ENCODE measurements at places on chromosomes 12 and 14.
A peak's percentile ranks its signal among the peaks of the same experiment; 100 is the strongest.

GRCh38 chr12:52070185-52070925, 577 bp downstream of the ATG101 start:
- no peak for DNase-seq

DNA sequence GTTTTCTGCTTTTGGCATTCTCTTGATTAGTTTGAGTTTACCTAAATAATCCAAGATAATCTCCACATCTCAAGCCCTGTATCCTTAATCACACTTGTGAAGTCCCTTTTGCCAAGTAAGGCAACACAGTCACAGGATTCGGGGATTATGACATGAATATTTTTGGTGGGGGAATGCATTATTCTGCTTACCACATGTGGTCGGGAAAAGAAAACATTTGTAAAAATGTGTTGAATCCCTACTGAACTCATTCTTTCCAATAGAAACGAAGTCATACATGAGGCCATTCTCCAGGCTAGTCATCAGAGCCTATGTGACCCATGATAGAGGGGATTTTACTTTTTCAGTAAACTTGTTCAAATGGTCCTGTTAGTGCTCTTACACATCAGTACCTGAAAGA, 58.5 kb upstream of the PRICKLE1 start:
- no peak for DNase-seq

DNA sequence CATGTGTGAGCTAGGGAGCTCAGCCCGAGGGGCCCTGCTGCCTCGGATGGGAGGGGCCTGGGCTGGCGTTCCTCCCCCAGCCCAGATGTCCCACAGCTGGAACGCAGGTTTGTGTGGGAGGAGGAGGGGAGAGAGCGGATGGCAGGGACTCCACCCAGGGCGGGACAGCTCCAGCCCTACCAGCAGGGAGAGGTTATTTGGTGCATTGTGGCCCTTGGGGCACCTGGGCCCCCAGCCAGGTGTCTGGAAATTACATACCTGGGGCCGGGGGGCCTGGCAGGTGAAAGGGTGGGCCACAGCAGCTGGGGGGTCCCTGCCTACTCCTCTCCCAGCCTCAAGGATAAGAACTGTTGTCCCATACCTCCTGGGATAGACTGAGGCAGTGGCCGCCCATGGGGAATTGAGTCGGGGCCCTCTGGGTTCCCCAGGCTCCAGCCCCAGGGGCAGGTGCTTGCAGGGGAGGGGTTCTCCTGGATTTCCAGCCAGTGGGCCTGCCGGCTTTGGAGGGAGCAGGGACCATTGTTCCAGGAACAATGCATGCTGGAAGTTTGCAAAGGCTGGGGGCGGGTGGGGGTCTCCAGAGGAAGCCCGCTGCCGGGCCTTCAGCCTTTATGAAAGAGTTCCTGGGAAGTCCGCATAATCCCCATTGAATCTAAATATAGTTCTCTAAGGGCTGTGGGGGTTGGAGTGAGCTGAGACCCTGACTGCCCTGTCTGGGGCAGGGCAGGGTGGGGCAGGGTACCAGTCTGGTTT, 1.2 kb downstream of the KIF26A start:
- DNase-seq: no peak

DNA sequence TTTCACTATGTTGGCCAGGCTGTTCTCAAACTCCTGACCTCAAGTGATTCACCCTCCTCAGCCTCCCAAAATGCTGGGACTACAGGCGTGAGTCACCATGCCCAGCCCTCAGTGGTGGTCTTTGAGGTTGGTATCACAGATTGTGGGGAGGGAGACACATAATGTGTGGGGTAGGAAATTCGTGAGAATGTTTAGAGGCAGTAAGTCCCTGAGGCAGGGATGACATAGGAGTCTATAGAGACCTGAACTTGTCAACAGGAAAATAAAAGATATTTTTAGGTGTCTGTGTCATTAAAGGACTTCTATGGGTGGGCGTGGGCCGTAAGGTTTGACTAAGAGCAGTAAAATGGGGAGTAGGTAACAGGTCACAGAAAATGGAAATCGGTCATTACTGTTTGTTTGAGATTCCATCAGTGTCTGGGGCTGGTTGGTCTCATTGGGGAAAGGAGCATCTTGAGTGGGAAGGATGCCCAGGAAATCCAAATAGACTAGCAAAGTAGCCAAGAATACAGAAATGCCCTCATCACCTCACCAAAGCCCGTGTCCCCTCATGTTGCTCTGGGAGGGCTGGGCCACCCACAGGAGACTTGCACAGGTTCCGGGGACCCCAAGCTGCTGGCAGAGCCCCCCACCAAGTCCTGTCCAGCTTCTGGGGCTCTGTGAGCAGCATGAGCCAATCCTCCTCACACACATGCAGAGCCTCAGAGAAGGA, 63.6 kb upstream of the BCL2L14 start:
- peak; percentile 60 for DNase-seq

DNA sequence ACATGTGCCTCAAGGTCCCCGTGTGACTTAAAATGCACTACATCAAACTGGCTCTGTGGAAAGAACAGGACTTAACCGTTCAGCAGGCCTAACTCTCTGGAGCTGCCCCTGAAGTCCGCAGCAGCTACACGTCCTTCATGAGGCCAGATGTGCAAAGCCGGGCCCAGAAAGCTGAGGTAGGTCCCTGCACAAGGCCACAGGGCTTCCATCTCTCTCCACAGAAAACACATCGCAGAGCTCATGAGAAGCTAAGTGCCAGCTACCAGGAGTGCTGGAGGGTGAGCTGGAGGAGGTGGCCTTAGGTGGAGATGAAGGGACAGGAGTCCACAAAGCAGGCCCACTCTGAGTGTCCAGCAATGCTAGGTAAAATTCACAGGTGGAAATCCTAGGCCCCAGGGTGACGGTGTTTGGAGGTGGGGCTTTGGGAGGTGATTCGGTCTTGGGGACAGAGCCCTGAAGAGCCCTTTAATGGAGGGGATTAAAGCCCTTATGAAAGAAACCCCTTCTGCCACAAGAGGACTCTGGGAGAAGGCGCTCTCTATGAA, 52.4 kb downstream of the VCPKMT start:
- no peak for DNase-seq

GRCh38 chr14:99718811-99719192, 34.7 kb downstream of the CYP46A1 start:
- DNase-seq: no peak

- no peak for DNase-seq
These were observed 260.8 kb upstream of the AMIGO2 start for GRCh38 chr12:47340411-47341015.

- DNase-seq: no peak
These were observed 98.3 kb upstream of the ATF1 start for GRCh38 chr12:50665609-50666008.

DNA sequence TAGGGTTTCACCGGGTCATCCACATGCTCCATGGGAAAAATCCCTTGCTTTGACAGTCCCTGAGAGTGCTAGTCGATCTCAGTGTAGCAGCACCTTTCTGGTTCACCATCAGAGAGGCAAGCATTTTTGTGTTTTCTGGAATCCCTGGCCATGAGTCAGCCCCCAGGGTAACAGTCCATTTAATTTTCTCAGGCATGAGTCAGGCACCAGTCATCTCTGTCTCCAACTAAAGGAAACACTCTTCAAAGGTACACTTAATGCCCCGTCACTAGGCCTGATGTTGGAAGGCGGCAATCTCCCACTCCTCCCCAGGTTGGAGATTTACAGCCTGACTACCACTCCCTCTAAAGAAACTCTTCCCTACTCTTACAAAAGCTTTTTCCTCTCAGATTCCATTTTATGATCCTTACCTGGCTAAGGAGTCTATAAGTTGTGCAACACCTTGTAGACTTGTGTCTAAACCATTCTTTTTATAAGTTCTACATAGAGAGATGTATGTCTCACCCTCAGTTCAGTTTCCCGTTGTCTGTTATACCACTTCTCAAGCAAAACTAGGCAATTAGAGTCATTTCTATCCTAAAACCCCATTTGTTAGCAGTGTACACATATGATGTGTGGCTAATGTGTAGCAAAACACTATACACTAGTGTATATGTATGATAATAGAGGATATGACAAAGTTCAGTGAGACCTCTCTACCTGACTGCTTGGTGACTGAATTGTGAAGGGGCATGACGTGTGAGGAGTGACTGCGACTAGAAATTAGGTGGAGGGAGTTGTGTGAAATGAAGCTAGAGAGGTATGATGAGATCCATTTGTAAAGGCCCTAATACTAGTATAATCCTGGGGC, 24.6 kb downstream of the TMEM19 start:
- DNase-seq: no peak

DNA sequence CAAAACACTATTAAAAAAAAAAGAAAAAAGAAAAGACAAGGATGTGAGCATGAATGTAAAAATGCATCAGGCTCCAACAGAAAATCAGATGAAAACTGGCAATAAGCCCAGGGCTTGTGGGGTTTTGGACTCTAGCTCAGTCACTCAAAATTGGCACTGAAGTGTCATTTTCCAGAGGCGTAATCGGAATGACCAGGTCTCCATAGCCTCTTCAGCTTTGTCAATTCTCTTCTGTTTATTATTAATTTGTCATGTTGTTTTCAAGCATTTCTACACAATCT, 137.2 kb upstream of the TRHDE start:
- no peak for DNase-seq

GRCh38 chr12:26396402-26396801, 201.0 kb downstream of the SSPN start:
- no peak for DNase-seq

GRCh38 chr12:130873106-130873795, 1.4 kb downstream of the RAN start:
- no peak for DNase-seq

DNA sequence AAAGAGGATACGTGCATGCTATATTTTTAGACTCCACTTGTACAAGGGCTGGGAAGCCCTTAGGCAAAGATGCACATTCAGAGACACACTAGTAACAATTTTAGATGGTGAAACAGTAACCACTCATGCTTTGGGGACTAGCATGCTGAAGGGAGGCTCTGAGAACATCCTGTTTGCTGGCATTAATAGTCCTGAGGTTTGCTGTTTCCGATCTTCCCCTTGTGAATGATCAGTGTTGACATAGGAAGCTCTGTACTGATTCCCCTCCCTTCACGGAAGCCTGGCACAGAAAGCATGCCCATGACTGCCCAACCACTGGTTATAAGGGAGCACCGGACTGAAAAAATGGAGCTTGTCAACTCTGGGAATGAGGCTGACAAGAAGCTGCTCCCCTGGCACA, 164.6 kb downstream of the GCH1 start:
- DNase-seq: no peak

- DNase-seq: no peak
These were observed 4.1 kb downstream of the PLXNC1 start for GRCh38 chr12:94152292-94153078.

DNA sequence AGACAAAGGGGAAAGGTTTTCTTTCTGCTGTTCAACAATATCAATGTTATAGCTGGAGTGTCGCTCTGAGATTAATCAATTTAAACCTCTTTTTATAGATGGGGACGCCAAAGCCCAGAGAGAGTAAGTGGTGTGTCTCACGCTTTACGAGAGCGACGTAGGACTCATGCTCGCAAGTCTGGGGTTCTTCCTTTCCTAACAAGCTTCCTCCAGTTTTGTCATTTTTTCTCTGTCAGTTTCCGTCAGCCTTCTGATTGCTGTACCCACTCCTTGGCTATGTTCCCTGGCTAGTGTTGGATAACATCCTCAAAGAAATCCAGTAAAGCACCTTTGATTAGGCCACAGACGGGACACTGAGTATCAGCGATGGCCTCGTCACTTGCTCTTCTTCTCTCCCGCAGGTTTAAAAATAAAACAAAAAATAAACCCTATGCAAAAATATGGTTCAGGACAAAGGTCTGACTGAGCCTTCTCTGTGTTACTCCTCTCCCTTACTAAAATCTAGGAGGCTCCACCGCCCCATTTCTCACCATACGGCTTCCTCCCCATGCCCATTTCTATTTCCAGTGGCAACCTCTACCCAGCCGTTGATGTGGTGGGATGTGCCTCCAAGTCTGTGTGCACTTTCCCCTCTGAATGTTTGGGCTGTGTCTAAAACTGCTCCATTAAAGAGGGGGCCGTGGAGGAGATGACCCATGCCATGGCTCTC, 172.7 kb upstream of the PARP11 start:
- no peak for DNase-seq

DNA sequence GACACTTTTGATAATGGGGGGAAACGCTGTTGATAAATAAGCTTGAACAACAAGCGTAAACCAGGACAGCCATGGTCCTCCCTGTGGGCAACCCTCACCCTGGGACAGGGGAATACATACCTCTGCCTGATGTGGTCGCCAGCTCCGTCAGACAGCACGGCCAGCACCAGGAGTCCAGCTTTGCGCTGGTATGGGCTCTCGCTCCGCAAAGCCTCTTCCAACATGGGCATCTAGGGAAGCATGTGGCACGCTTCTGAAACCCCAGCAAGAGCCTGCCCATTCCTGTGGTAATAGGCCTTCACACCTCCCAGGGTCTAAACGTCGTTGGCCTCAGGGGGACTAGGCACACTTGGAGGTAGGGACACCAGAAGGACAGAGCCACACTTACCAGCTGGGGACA, 2.9 kb downstream of the IPO4 start:
- no peak for DNase-seq

- no peak for DNase-seq
These were observed 505 bp downstream of the BCL2L2 start for GRCh38 chr14:23307146-23307530.

GRCh38 chr14:23865502-23865901, 88.1 kb upstream of the DHRS4 start:
- DNase-seq: no peak

GRCh38 chr12:9751204-9752144, 9.2 kb downstream of the CD69 start:
- DNase-seq: no peak

DNA sequence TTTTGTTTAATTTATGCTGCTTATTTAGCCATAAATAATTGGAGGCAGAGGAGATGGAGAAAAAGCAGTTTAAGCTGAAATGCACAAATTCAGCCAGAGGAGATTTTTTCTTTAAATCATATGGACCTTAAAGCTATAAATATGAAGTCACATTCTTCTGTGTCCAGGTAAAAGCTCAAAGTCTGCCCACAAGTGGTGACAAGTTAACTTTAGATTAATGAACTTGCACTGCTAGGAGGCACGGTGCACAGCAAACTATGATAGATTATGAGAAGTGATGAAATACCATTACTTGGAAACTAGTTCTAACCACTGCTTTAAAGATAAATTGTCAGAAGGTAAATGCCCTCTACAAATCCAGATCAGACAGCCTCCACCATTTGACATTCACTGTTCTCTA, 69.0 kb downstream of the IFT81 start:
- DNase-seq: no peak

- DNase-seq: no peak
These were observed 113.3 kb upstream of the SLC38A2 start for GRCh38 chr12:46485853-46486252.

DNA sequence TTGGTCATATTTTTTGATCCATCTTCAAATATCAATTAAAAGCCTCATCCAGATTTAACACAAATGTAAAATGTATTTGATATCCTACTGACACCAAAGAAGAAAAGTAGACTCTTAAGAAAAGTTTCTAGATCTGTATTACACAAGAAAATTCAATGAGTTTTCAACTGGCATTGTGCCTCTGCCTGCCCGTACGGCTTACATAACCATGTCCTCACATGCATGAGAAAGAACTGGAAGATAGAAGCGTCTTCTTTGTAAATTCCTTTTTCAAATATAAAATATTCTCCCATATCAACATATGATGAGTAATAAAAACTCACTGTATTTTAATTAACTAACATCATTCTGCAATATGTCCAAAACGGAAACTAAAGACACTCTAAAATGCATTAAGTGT, 7.2 kb downstream of the ANKS1B start:
- DNase-seq: no peak

Data from stimulated activated CD8-positive, alpha-beta memory T cell treated with anti-CD3 and anti-CD28 coated beads, Interleukin-4, amount 100 ng/mL, for 24 hours (primary cell).